ENCODE measurements at places on chromosomes 5 and 9.

DNA sequence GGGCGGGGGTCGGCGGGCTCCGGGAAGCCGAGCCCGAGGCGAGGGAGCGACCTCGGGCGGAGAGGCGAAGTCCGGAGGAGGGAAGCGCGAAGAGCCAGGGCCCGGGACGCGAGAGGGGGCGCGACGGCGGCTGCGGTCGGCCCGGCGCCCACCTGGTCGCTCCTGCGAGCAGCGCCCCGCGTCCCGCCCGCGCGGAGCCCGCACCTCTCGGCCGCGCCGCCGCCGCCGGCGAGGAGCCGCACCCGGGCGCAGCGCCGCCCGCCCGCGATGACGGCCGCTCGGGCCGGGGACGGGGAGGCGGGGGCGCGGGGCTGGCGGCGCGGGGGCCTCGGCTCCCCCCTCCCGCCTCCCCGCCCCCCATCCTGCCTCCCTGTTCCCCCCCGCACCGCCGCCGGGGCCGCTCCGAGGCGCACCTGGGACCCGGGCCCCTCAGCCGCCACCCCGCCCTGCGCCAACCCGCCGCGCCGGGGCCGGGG lies 2.6 kb downstream of the NR5A1 start:
- DNase-seq = no peak

DNA sequence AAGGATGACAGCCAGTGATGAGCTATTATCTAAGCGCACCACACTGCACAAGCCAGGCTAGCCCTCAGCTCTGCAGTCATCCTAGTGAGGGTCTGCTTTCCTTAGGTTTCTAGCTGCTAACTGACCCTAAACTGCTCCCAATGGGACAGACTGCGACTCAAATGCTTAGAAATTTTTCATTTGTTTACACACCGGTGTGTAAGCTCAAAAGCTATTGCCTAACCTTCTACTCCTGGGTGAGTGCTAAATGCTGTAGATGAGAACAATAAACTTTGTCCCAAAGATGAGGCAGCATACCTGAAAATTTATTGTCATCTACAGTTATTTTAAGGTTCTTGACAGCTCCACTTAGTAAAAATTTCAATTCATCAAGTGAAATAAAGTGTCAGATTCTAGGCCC lies 311.4 kb downstream of the TMEM167A start:
- no peak for DNase-seq

DNA sequence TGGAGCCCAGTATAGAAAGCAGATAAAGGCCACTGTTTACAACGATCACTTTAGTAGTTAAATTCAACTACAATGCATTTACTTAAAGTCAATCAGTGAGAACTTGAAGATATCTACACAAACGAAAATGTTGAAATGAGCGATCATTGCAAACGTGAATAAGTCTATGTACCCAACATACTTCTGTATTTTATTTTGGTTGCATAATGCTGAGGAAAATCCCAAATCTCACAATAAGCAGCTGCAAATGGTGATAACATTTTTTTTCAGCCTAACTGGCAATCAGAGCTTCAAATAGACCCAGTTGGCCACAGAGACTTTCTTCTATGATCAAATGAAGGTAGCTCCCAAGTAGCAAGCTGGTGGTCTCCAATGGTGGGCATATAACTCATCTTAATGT lies 32.1 kb downstream of the PDGFRB start:
- no peak for DNase-seq

DNA sequence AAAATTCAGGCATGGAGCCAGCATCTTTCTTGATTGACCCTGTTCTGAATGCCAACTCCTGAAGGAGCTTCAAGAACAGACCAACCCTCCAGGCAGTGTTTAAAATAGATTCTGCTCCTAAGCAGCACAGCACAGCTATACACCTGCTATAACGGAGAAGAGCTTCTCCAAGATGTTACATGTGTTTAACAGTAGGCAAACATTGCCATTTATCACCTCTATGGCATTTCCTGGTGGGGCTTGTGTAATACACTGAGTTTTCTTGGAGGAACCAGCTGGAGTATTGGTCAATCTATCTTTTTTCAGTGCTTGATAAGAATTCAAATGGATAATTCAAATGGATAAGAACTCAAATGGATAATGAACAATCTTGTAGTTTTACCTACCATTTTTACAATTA lies 615.1 kb downstream of the CDH12 start:
- no peak for DNase-seq

GRCh38 chr5:157993201-157993600 lies 134.3 kb upstream of the CLINT1 start:
- no peak for DNase-seq

DNA sequence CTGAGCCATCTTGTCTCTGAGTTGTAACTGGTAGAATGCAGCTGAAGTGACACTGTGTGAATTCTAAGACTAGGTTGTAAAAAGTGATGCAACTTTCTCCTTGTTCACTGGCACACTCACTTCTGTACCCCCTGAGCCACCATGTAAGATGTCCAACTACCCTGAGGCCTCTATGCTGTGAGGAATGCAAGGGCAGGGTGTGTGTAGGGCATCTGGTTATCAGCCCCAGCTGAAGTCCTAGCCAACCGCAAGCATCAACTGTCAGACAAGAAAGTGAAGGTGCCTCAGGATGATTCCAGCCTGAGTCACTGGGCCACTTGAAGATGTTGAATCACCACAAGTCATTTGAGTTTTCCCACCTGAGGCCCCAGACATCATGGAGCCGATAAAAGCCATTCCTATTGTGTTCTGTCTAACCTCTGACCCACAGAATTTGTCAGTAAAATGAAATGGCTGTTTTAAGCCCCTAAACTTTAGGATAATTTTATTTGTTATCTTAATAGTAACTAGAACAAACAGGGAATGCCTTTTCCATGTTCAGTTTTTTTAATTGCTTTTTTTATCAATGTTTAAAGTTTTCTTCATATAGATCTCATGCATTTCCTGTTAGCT lies 18.7 kb upstream of the RHOBTB3 start:
- no peak for DNase-seq

DNA sequence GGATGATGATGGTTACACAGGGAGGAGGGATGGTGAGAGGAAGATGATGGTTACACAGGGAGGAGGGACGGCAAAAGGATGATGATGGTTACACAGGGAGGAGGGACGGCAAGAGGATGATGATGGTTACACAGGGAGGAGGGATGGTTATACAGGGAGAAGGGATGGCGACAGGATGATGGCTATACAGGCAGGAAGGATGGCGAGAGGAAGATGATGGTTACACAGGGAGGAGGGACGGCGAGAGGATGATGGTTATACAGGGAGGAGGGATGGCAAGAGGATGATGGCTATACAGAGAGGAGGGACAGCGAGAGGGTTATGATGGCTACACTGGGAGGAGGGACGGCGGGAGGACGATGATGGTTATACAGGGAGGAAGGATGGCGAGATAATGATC lies 64.1 kb upstream of the FCN1 start:
- DNase-seq = no peak

DNA sequence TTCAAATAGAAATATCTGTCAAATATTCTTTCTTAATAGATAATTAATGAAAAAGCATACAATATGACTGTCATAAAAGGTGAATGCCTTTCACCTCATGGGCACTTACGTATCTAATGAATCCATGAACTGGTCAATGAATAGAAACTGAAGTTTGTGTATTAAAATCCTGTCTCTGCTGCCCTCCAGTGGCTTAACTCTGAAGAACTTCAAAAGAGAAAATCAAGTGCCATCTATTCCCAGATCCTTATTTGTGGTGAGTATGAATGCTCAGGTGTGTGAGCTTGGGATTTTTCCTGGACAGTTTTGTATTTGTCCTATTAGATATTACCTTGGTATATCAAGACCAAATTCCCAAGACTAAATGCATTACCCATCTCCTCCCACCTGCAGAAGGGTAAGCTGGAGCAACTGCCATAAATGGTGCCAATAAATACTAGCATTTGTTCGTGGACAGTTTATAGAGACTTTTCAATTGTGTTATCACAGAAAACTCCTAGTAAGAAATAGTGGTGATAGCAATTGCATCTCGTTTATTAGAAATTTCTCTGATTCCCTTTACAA lies 44.0 kb upstream of the SVEP1 start:
- no peak for DNase-seq

DNA sequence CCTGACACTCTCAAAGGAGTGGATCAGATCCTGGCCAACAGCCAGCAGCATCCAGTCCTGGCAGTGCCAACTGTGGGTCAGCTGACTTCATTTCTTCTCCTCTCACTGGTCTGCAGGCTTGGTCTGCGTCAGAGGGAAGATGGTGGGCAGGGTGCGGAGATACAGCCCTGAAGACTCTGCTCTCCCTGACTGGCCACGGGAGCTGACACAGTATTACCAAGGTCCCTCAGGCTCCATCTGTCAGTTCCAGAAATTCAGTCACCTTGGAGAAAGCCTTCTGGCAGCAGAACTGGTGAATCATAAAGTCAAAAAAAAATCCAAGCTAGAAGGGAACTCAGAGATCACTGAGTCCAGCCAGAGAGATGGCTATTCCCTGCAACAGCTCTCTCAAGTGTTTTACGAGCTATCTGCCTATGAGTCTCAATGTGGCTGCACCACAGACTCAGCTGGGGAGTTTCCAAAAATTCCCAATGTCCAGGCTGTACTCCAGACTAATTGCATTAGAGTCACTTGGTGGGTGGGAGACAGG lies 27.9 kb downstream of the C1QTNF2 start:
- no peak for DNase-seq

DNA sequence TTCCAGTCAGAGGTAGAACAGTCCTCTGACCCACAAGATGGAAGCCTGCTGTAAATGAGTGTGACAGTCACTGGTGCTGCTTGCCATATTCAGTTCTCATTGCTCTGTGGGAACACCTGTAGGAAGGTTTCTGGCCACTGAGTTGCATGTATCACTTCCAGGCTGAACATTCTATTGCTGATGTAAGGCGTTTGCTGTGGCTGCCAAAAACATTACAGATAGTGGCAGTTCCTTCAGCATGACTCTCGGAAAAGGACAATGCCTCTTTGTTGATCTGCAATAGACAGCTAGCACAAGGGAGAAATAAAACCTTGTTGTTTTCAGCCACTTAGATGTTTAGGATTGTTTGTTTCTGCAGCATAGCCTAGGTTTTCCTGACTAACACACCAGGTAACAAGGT lies 217.2 kb downstream of the AGTPBP1 start:
- DNase-seq = no peak

- no peak for DNase-seq
These were observed 34.2 kb upstream of the MYO10 start for GRCh38 chr5:16970260-16970659.

DNA sequence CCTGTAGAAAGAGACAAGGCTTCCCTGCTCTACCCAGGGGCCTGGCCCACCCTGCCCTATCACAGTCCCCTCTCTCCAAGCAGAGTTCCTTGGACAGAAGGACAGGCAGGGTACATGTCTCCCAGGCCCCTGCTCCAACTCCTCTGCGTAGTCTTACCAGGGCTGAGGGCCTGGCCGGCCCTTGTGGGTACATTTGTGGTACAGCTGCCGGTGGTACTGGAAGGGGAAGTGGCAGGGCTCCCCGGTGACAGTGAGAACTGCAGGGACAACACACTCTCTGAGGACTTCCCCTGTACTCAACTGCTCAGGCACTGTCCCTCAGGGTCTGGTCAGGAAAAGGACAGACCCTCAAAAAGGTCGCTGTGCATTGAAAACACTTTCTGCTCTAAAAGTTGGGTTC lies 3.6 kb downstream of the F12 start:
- no peak for DNase-seq

GRCh38 chr5:54589786-54590185 lies 72.2 kb downstream of the SNX18 start:
- no peak for DNase-seq

DNA sequence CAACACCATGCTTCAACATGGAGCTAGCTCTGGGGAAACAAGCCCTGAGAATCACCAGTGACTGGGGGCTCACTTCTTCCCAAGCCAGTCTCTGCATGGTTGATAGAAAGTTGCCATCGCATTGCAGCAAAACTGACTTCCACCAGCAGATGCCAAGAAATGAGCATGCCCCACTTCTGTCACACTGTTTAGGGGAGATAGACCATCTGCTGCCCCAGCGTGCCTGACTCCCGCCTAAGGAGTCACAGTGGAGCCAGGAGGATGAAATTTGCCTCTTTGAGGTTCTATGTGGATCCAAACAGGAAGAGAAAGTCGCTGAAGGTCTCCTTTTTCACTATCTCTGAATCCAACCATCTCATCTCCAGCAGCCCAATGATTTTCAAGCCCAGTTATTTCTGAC lies 116.7 kb upstream of the SLIT3 start:
- DNase-seq = no peak

DNA sequence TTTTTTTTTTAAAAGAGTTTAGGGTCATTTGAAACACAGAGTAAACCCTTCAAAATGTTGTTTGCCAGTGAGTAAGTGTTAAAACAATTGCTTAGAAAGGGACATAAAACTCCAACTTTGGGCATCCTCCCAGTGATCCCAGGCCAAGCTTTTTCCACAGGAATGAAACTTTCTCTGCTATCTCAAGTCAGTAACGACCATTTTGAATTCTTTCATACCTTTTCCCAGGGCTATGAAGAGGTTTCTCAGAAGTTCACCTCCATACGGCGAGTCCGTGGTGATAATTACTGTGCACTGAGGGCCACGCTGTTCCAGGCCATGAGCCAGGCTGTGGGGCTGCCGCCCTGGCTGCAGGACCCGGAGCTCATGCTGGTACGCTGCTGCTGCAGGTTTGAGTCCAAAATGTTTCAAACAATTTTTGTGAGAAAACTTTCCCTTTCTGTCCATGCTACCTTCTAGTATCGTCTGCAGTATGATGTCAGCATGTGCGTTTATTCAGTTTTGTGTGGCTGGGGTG lies 16.8 kb downstream of the OTULIN start:
- DNase-seq = no peak

DNA sequence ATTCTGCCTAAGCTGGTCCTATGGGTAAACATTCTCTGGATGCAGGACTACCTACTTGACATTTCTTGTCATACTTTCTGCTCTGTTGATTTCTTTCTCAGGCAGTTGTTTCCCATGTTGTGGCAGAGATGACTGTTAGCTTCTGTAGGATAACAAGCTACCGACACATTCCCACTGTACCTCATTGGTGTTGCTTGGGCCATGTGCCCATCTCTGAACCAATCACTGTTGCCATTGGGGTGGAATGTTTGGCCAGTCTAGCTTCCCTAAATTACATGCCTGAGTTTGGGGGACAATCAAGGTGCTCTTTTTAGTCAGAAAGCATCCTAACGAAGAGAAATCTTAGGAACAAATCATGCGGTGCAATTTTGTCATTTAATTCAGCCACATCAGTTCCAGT lies 212.0 kb downstream of the KDM4C start:
- DNase-seq = no peak

DNA sequence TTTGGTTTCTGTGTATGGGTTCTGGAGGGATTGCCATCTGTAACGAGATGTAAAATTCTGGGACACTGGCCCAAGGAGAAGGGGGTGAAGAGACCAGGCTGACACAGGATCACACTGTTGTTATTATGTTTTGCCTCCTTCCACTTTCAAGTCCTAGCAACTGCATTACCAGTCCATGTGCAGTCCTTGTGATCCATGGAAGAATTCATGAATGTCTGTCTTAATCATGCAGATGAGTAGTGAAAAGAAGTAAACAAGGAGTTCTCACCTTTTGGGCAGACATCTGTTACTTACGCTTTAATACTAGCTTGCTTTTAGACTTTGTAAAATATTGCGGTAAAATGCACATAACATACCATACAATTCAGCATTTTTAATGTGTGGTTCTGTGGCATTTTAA lies 18.3 kb downstream of the MEGF10 start:
- DNase-seq = no peak

- no peak for DNase-seq
These were observed 5.7 kb upstream of the EBF1 start for GRCh38 chr5:159105145-159106053.
